ENCODE measurements at places on chromosomes 4 and X. TPM values are rescaled to one million over a fixed set of nuclear protein-coding genes. Genes with fewer than 3 reads are reported as not detected.

The ATP5ME gene
- 245 TPM for total RNA-seq

The ANAPC4 gene
- 29.6 TPM for total RNA-seq

DNA sequence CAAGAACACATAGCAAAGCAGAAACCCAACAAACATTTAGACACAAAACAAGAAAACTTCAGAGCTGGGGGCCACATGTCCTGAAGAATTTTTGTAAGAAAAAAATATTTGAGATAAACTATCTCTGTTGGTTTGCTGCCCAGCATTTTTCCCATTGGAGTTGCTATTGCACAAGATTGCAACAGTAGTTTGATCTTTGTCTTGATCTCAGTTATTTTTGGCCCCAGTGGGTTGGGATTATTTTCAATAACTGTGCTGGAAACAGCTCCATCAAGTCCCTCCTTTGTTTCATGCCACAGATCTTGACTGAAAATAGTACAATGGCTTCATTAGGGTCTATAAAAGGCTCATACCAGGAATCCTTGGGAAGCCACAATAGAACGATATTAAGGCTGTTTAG is 103.8 kb upstream of the RAI2 start:
- no peak for DNase-seq

GRCh38 chr4:112751447-112751846 is 114.5 kb downstream of the LARP7 start:
- DNase-seq: no peak

DNA sequence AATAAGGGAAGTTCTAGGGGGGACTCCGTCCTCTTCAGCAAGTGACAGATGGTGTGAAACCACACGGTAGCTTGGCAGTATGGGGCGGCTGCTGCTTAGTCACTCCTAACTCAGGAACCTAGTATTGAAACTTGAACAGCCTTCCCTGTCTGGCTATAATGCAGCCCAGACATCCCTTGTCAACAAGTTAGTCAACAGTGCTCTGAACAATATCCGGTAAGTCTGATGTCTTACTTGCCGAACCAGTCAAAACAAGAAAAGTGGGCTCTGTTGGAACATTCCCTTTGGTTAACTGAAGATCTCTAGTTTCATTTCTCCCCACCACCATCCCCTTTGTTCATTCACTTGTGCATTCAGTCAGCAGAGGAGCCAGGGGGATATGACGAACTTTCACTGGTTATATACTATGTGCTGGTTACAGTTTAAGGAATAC is 18.7 kb upstream of the CXCL13 start:
- DNase-seq: peak; percentile 50

DNA sequence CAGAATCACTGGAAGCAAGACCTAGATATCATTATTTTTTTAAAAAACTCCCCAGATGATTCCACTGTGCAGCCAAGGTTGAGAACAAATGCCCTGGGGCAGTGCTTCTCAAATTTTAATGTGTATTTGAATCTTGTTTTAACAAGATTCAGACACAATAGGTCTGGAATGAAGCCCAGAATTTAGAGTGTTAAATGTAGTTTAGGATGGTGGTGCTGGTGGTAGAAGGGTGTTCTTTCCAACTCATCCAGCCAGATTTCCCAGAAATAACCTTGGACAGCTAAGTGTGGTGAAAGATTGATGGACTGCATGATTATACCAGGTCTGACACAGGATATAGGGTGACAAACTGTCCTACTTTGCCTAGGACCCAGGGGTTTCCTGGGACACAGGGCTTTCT is 120.1 kb upstream of the MED14 start:
- no peak for DNase-seq

DNA sequence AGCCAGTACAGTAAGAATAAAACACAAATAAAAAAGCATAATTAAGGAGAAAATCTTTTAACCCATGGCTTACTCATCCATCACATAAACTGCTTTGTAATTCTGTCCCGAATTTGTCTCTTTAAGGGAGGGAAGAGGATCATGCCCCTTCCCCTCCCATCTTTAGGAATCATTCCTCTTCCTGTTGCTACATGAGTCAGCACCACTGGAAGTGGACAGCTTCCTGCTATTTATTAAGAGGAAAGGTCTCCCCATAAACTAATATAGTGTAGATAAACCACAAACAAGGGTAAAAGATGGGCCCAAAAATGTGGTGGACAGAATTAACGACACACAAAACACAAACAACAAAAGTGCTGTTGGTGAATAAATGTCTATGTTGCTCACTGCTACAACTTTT is 75.8 kb downstream of the PPP3CA start:
- DNase-seq: no peak

GRCh38 chrX:26557691-26558321 is 341.8 kb downstream of the MAGEB5 start:
- DNase-seq: no peak

DNA sequence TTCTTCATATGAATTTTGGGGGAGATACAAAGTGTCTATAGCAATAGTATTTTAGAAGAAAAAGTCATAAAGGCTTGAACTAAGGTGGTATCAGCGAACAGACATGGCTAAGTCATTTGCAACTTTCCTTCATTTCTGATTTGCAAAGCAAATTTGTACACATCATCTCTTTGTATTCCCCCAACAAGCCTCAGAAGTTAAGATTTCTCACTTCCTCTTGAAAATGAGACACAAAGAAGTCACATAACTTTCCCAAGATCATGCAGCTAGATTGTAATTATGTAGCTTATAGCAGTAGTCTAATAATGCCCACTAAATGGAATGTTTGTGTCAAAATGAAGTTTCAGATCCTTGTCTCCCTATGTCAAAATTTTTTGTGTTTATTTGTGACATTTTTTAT is 709.8 kb upstream of the HS3ST1 start:
- no peak for DNase-seq

DNA sequence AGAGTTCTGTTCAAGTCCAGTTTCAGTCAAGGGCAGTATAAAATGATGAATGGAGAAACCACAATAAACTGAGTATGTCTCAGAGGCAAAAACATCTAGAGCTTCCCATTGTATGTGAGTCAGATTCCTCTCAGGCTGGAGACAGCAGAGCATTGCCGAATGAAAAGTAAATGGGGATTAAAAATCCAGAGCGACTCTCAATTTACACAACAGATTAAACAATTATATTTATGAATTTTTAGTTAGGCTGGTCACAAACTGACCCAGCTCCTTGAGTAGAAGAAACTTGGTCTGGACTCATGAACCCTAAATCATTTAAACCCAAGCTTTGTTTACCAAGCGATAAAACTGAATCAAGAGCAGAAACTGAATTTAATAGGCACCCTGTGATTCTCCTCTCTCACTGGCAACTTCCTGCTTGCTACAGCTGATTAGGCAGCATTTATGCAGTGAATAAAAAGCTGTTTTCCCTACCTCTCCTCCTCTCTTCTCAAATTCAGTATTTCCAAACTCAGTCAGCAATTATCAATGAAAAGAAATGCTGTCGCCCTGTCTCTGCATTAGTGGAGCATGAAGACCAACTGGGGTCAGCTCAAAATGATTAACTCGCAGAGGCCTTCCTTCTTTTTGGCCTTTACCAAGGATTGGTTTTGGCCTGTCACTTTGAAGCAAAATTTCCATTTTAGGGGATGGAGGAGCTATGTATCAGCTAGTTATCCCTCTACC is 568.0 kb downstream of the PDHA2 start:
- DNase-seq: no peak

GRCh38 chr4:118991686-118992085 is 103.0 kb downstream of the SYNPO2 start:
- DNase-seq: no peak

- no peak for DNase-seq
These were observed 998.8 kb downstream of the GLUD2 start for GRCh38 chrX:122046226-122046625.
